Vagina (tissue), 2 donors: ENCODE measurements at places on chromosomes 11 and 22.
A peak's percentile ranks its signal among the peaks of the same experiment; 100 is the strongest.

DNA sequence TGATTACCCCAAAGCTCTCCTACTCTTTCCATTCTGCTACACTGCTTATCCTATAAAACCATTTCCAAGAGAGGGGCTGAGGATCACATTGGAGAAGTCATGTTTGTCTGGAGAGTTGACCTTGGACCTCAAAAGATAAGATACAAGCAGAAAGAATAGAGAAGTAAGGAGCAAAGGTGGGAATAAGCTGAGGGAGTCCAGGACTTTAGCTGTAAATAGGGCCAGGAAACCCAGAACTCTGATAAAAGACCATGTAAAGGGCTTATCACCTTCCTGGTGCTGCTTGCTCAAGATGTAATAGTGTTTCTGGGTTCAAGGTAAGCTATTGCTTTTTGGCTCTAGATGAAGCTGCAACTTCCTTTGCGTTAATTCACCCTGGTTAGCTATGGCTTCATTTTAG, 32.8 kb upstream of the CCDC90B start:
- no peaks in the 10 kb centered on the region for H3K36me3 ChIP-seq
- no peak overlapping the region for H3K27ac ChIP-seq
- DNase-seq: no peak
- no peaks in the 10 kb centered on the region for H3K27me3 ChIP-seq
- H3K4me1 ChIP-seq: no peaks in the 10 kb centered on the region

GRCh38 chr11:77515483-77515882, 41.6 kb upstream of the PAK1 start:
- H3K4me3 ChIP-seq: no peak overlapping the region
- DNase-seq: no peak

GRCh38 chr11:126317756-126318573, 14.1 kb downstream of the DCPS start:
- peak overlapping the region; percentile 86 for H3K27ac ChIP-seq
- no peak for DNase-seq
- H3K27me3 ChIP-seq: no peaks in the 10 kb centered on the region

GRCh38 chr11:66529069-66529468, 16.8 kb downstream of the ZDHHC24 start:
- no peaks in the 10 kb centered on the region for H3K27me3 ChIP-seq
- DNase-seq: no peak
- H3K4me1 ChIP-seq: no peaks in the 10 kb centered on the region
- peaks cover 17% of the 10 kb centered on the region for H3K36me3 ChIP-seq
- H3K27ac ChIP-seq: no peak overlapping the region

DNA sequence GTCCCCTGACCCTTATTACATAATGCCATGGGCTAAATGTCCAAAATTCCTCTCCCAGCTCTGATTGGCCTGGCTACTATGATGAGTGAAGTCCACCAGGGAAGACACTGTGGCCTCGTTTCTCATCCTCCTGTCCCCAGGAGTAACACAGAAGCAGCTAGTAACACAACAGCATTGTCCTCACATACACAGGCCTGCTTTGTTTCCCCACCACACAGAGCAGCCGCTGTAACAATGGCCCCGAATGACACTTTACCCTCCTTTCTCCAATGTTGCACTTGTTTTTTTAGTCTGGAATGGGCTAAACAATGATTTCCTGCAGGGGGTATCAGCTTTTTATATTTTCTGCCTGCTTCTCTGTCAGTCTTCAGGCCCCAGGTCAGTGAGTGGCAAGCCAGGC, at the start of gene PRR5L:
Gene PRR5L (plus strand): TSS at position 363 of the 400 bp plus-strand sequence. CDS start 104,834 bp downstream, outside the sequence.
- no peak within 1 kb of the TSS for H3K4me3 ChIP-seq
- no peaks in the 10 kb centered on the region for H3K27me3 ChIP-seq
- H3K4me1 ChIP-seq: peaks cover 12% of the 10 kb centered on the region
- H3K27ac ChIP-seq: no peak within 1 kb of the TSS
- DNase-seq: no peak

DNA sequence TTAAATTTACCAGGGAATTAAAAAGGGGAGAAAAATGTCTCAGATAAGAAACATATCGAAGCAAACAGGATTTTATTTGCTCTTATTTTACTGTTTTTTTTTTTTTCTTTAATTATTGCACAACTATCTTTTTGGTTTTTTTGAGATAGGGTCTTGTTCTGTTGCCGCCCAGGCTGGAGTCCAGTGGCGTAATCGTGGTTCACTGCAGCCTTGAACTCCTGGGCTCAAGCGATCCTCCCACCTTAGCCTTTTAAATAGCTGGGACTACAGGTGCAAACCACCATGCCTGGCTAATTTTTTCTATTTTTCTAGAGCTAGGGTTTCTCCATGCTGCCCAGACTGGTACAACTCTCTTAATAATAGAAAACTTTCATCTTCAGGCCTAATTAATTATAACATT, 32.5 kb downstream of the DRG1 start:
- no peak for DNase-seq
- H3K4me3 ChIP-seq: no peak overlapping the region
- H3K4me1 ChIP-seq: peaks cover 12% of the 10 kb centered on the region

DNA sequence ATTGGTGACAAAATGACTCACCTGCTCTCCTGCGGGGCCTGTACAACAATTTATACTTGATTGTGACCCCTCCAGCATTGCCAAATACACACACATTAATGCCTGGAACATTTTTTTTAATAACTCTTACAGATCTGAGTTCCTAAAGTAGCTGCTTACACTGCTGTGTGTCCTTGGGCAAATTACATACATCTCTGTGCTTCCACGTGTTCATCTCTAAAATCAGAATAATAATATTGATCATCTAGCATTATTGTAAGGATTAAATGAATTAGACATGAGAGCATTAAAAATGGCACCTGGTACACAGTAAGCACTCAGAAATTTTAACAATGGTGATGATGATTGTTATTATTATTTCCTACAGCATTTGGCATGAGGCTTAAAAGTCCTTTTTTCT, 21.5 kb upstream of the WT1 start:
- H3K36me3 ChIP-seq: no peaks in the 10 kb centered on the region
- no peak for DNase-seq
- no peak overlapping the region for H3K27ac ChIP-seq
- H3K4me1 ChIP-seq: no peaks in the 10 kb centered on the region
- no peak overlapping the region for H3K4me3 ChIP-seq

- no peak overlapping the region for H3K27ac ChIP-seq
- H3K4me3 ChIP-seq: no peak overlapping the region
- no peaks in the 10 kb centered on the region for H3K27me3 ChIP-seq
- no peaks in the 10 kb centered on the region for H3K36me3 ChIP-seq
These were observed 53.9 kb upstream of the TSKU start for GRCh38 chr11:76729214-76729613.

- peaks cover 14% of the 10 kb centered on the region for H3K27me3 ChIP-seq
- no peaks in the 10 kb centered on the region for H3K36me3 ChIP-seq
- H3K4me3 ChIP-seq: no peak overlapping the region
- H3K27ac ChIP-seq: no peak overlapping the region
These were observed 2.2 kb upstream of the SLC6A5 start for GRCh38 chr11:20597154-20597679.

GRCh38 chr11:14653090-14653489, 9.5 kb downstream of the PDE3B start:
- no peak overlapping the region for H3K4me3 ChIP-seq
- H3K27ac ChIP-seq: no peak overlapping the region
- no peaks in the 10 kb centered on the region for H3K27me3 ChIP-seq
- no peaks in the 10 kb centered on the region for H3K4me1 ChIP-seq
- H3K36me3 ChIP-seq: no peaks in the 10 kb centered on the region
- DNase-seq: no peak

- peaks cover 33% of the 10 kb centered on the region for H3K4me1 ChIP-seq
- H3K36me3 ChIP-seq: no peaks in the 10 kb centered on the region
- H3K4me3 ChIP-seq: peak overlapping the region; percentile 66
- H3K27ac ChIP-seq: peak overlapping the region; percentile 71
- H3K27me3 ChIP-seq: no peaks in the 10 kb centered on the region
These were observed 16.6 kb upstream of the SPTBN2 start for GRCh38 chr11:66745356-66746235.

GRCh38 chr11:74470526-74470925, 3.2 kb upstream of the KCNE3 start:
- DNase-seq: no peak
- no peak overlapping the region for H3K4me3 ChIP-seq
- H3K4me1 ChIP-seq: peaks cover 28% of the 10 kb centered on the region
- H3K36me3 ChIP-seq: no peaks in the 10 kb centered on the region

DNA sequence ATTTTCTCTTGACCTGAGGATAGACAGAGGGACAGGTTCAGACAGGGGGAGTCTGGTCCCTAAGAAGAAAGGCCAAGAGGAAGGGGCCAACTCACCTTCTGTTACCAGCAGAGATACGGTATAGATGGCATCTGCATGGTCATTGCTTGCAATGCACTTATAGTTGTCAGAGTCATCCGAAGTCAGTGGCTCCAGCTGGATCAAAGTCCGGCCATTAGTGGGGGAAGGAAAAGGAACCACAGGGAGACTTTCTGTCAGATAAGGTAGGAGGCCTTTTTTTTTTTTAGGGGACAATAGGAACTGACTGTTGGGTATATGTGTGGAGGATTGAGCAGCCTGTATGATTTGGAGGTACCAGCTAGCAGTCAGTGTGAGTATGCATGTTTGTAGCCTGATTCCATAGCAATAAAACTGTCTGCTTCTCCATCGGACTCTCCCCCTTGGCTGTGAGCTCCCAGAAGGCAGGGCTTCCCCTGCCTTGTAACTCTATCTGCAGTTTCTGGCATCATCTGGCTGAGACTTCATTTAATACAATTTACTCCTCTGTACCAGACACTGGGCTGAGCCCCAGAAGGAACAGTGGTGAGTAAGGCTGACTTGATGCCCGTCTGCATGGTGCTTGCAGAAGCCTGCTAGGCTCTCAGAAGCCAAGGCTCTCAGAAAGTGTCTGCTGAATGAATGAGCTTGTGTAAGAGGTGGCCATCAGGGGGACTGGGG, 5.7 kb downstream of the IGSF22 start:
- H3K27me3 ChIP-seq: no peaks in the 10 kb centered on the region
- H3K4me1 ChIP-seq: peaks cover 19% of the 10 kb centered on the region
- H3K4me3 ChIP-seq: peak overlapping the region; percentile 81
- no peak for DNase-seq
- H3K27ac ChIP-seq: peak overlapping the region; percentile 79

DNA sequence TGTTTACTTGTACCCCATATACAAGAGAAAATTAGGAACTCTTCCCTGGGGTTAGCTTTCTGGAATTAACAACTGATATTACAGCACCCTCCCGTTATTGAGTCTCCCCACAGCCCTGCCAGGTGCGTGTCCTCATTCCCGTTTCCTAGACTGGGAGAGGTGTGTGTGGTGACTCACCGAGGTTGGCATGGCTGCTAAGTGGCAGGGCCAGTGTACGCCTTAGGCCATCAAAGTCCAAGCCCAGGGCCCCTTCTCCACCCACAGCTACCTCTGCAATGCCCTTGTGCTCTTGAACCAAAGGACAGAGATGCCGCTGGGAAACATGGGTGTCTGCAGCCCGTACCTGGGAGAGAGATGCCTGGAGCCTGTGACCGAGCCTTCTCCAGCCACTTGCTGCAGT, 12.3 kb downstream of the IFT27 start:
- peaks cover 4% of the 10 kb centered on the region for H3K4me1 ChIP-seq
- peak; percentile 84 for DNase-seq
- H3K27ac ChIP-seq: peak overlapping the region; percentile 1
- H3K27me3 ChIP-seq: no peaks in the 10 kb centered on the region
- H3K4me3 ChIP-seq: no peak overlapping the region
- no peaks in the 10 kb centered on the region for H3K36me3 ChIP-seq

GRCh38 chr11:72750086-72750485, 2.1 kb downstream of the ARAP1 start:
- DNase-seq: no peak
- no peaks in the 10 kb centered on the region for H3K27me3 ChIP-seq
- no peak overlapping the region for H3K4me3 ChIP-seq
- H3K4me1 ChIP-seq: peaks cover 39% of the 10 kb centered on the region
- no peak overlapping the region for H3K27ac ChIP-seq

DNA sequence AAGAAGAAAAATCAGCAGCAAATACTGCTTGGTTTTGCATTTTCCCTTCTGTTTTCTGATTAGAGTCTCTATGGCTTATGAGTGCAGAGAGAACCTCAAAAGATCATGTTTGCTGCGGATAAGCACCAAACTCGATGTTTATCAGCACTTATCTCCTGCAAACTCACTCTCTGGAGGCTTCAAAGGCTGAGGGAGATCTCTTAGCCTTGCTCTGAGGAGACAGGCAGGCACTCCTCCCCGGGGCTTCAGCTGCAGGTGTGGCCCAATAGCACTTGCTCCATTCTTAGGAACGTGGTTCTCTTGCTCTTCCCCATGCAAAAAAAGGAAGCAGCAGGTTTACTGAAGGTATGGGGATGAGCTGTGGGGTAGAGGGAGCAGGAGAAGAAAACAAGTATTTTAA, 45.1 kb downstream of the FLI1 start:
- no peak overlapping the region for H3K4me3 ChIP-seq
- no peak overlapping the region for H3K27ac ChIP-seq
- H3K27me3 ChIP-seq: no peaks in the 10 kb centered on the region
- no peaks in the 10 kb centered on the region for H3K36me3 ChIP-seq

DNA sequence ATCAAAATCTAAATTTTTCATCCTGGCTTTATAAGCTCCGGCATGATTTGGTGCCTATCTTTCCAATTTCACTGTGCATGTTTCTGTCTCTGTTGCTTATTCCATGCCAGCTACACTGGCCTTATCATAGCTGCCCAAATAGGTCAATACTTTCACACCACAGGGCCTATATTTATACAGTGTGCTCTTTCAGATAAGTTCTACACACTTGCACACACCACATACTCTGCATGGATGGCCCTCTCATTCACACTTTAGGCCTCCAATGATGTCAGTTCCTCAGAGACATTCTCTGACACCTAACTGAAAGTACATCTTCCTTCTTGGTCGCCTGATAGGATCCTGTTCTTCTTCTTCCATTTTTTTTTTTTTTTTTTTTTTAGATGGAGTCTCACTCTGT, 7.0 kb downstream of the ALG8 start:
- no peaks in the 10 kb centered on the region for H3K27me3 ChIP-seq
- H3K4me3 ChIP-seq: no peak overlapping the region
- no peaks in the 10 kb centered on the region for H3K36me3 ChIP-seq
- no peak overlapping the region for H3K27ac ChIP-seq

GRCh38 chr11:77851503-77851902, 30.6 kb downstream of the AAMDC start:
- H3K4me3 ChIP-seq: no peak overlapping the region
- no peaks in the 10 kb centered on the region for H3K4me1 ChIP-seq
- H3K27ac ChIP-seq: no peak overlapping the region
- peaks cover 33% of the 10 kb centered on the region for H3K36me3 ChIP-seq
- H3K27me3 ChIP-seq: no peaks in the 10 kb centered on the region

DNA sequence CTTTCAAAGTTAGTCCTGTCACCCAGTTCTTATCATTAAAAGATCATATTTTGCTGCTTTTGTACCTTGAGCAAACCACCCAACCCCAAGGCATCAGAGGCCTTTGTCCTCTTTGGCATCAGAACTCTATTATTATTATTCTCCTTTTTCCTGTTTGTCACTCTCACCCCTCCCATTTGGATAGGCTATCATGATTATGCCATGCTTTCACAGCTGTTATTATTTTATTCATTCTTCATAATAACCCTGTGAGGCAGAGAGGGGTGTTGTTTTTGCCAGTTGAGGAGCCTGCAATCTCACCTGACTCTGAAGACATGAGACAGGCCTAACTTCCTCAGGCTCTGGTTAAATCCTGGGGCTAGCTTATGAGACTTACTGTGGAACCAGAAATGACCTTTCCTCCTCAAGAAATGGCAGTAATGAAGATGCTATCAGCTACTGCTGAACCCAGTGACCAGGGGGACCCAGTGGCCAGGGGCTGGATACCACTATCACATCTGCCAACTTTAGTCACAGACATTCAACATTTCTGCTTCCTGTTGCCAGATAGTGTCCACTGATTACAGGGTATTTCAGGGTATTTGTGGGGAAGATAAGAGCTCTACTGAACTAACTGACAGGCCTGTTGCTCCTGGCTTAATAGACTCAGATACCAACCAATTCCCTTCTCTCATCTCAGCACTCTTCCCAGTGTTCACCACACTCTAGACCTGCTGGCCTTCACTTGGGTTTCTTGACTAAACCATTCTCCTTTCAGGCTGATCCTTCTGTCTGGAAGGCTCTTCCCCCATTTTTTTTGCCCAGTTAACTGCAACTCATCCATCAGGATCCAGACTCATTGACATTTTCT, 11.8 kb upstream of the SWAP70 start:
- no peak overlapping the region for H3K27ac ChIP-seq
- H3K36me3 ChIP-seq: no peaks in the 10 kb centered on the region
- no peak overlapping the region for H3K4me3 ChIP-seq
